Right ventricle myocardium superior (tissue), 1 donor: ENCODE measurements at places on chromosomes 11 and 22.
A peak's percentile ranks its signal among the peaks of the same experiment; 100 is the strongest.

GRCh38 chr22:27311698-27312550 is 489.6 kb downstream of the MN1 start:
- no peak for DNase-seq

DNA sequence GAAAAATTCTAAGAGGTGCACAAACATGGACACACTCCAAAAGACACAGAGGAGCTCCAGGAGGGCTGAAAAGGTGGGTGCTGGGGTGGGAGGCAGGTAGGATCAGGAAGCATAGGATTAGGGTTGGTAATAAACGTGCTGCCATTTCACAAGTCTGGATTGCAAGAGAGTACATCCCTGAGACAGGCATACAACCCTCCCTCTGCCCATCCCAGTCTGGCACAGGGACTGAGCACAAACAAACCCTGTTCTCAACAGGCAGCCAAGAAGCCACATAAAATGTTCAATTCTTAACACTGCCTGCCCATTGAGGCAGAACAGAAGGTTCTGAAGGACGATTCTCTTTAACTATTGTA is 18.5 kb downstream of the SLC35F2 start:
- DNase-seq = peak; percentile 46

- DNase-seq = no peak
Measured at GRCh38 chr11:12901874-12902481, 107.1 kb upstream of the RASSF10 start.

- DNase-seq = no peak
Measured at GRCh38 chr11:113967361-113967760, 7.5 kb upstream of the HTR3A start.

DNA sequence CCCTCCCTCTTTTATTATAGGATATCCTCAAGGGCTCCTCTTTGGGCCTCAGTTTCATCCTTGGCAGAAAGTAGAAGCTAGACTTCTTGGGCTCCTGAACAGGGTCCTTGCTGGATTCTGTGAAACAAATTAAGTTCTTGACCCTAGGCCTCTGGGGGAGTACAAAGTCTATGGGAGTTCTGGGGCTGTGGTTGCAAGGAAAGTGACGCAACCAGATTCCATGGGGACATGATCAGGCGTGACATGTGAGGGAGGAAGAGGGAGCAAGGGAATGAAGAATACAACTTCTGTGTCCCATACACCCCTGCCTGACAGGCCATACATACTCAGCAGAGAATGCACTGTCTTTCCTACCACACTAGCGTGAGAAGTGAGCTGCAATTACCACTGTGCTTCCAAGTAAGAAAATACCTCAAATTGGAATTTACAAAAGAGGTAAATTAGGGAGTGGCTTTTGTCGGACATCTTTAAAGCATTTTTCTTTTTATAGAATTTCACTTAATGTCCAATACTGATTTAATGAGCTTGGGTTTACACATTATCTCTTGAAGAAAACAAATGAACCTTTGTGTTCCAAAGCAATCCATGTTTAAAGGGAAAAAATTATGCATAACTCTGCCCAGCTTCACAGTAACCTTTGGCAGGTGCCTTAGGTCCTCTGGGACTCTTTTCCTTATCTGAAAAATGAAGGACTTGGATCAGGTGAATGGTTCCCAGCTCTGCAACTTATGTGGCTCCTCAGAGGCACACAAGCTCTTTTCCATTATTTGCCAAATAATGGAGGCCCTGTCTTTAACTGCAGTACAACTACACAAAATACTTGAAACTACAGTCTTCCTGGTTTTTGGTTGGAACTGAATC is 38.9 kb downstream of the LIMK2 start:
- DNase-seq = no peak

DNA sequence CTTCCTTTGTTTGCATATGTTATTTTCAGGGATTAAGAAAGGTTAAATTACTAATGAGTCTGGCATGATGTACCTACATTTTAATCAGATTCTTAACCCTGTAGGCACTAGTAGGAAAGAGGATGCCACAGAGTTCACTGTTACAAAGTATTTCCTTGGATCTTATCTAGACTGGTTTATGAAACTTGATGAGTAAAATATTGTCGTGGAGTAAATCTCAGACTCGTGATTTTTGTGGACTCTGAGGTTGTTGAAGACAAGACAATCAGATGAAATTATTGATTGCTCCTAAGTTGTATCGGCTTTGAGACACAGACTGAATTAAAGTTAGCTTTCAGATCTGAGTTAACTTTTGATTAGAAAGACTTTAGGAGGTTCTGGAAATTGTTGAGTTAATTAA is 6.0 kb downstream of the KMT2A start:
- no peak for DNase-seq

DNA sequence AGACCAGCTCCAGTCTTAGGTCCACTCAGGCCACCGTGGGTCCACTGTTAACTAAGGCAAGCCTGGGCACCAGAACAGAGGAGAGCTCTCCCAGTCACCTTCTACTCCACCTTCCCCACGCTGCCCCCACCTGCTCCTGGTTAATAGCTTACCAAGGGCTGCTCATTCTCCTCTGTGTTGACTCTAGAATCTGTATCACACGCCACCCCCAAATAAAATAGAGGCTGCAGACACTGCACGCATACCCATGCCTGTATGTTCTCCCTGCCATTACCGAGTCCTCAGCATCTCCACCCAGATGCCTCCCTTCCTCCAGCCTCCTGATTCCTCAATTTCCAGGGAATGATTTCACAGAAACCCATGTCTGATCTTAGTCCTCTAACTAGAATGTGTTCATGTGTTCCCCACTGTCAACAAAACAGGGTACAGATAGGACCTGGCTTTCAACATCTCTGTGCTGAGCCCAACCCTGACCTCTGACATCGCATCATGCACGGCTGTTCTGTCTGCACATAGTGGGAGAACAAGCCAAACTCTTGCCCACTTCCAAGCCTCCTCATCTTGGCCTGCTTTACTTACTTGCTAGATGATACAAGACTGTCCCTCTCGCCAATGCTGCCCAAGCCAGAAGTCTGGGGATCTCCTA is 49.8 kb downstream of the SMCO4 start:
- no peak for DNase-seq

- DNase-seq = no peak
Measured at GRCh38 chr11:33463059-33463458, 205.9 kb downstream of the HIPK3 start.

DNA sequence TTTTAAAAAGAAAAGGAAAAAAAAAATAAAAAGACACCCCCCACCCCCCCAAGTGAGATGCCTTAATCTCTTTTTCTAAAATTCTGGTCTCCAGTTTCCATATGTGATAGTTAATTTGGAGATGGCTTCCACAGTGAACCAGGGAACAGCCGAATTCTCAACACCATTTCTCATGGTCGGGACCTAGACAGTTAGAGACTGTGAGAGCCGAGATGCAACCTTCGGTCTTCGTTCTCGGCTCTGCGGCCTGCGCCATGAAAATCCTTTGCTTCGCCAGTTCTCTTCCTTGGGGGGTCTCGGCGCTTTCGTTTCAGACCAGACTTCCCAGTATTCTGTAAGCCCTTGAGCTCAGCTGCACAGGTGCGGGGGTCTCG is 723 bp downstream of the CACNG2 start:
- DNase-seq = no peak

DNA sequence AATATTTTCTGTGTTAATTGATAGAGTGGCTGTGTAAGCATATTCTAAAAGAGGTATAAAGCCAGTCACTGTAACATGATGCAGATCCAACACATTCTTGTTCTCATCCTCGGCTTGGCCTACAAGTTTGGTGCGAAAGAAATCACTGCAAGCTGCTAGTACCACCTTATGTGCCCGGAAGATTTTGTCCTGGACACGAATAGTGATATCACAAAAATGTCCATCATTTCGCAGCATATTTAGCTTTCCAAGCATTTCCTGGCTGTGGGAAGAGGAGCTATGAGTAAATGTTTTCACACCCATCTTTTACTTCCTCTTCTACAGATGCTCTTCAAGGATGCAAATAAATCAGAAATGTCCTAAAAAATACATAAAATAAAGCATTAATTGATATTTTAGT is 53.1 kb downstream of the ZBTB44 start:
- DNase-seq = no peak

GRCh38 chr22:44933666-44934453 is 75.9 kb downstream of the PHF21B start:
- peak; percentile 13 for DNase-seq

- DNase-seq = no peak
Measured at GRCh38 chr11:133776671-133777367, 68.5 kb downstream of the SPATA19 start.

DNA sequence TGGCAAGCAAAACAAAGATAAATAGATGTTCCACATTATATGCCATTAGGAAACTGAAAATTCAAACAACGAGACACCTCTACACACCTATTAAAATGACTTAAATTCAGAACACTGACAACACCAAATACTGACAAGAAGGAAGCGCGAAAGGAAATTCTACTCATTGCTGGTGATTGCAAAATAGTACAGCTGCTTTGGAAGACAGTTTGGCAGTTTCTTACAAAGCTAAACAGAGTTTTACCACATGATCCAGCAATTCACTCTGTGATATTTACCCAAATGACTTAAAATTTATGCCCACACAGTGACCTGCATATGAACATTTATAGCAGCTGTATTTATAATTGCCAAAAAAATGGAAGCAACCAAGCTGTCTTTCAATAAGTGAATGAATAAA is 232.6 kb downstream of the CASP12 start:
- DNase-seq = no peak

- DNase-seq = no peak
Measured at GRCh38 chr11:93520726-93521509, 22.3 kb downstream of the SMCO4 start.

DNA sequence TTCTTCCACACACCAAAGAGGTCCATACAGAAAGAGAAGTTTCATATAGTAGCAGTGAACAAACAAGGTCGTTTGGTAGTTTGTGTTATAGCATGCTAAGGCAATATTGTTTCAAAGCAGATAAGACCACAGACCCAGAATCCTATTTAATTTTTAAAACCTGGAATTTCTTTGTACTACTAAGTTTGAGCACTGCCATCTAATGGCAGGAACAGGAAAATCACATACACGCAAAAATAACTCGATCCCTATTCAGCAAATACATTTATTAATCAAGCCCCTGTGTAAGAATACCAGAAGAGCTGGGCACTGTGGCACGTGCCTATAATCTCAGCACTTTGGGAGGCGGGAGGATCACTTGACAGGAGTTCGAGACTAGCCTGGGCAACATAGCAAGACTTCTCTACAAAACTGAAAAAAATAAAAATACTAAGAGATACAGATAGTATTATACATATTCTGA is 2.9 kb upstream of the BTBD10 start:
- DNase-seq = no peak

DNA sequence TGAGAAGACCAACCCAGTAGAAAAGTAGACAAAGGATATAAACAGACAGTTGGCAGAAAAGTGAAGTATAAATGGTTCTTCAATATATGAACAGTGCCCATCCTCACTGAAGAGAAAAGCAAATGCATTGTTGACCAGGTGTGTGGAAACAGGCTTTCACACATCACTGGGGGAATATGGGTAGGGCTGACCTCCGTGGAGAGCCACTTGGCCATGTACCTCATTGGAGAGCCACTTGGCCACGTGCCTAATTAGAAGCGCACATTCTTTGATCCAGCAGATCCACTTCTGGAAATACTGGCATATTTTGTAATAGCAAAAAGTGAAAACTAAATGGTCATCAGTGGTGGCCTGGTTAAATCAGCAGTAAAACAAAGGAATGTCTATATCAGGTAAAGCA is 43.2 kb downstream of the PPP6R3 start:
- DNase-seq = no peak

DNA sequence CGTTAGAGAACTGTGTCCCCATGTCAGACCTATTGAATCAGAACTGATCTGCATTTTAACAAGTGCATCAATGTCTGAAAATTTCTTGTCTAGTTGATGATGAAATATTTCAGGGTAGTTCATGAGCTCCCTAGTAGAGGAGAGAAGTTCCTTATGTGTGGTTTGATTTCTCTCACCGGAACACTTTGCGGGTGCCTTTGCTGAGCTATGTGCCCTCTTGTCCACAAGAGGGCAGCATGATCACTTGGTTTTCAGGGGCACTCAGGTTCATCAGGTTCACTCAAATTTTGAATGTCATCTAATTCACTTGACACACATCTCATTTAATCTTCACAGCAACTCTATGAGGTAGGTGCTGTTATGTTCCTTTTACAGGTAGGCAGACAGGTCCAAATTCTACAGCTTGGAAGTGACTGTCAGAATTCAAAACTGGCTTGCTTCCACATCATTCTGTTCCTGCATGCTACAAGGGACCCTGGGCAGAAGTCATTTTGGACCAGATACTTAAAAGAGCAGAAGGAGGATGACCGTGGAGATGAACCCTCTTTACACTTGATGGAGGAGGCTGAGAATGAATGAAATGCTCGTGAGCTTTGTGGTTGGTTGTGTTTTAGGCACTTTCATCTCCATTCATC is 55.6 kb downstream of the P4HA3 start:
- DNase-seq = no peak

DNA sequence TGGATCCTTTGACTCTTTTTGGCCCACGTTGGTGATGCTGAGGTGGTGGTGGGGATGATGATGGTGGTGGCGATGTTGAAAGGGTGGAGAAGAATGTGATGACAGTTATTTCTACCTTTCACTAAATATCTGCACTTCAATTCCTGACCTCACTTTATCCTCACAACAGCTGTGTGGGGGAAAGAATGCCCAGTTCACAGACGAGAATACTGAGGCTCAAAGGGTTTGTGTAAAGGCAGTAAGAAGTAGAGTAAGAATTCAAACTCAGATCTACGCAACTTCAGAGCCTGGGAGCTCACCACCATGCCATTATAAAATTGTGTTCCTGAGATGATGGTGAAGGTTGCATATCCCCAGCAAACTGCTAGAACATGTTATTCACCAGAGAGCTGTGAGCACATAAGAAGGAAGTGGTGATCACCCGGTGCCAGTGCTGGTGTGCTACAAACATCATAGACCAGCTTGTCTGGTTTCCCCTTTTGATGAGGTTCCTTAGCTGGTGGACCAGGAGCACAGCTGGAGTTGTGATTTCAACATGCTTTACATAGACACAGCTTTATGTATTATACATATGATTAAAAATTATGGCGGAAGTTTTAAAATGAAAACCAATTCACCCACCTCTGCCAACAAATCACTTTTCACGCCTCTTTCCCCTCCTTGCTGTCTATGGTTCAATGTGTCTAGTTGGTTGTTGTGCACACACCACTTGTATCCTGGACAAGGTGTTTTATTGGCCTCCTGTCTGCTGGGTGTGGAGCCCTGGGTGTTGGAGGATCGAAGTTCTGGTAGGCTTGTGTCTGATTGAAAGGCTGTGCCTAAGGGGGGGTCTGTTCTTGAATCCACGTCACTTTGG is 6.2 kb downstream of the ST14 start:
- DNase-seq = no peak
